Ovary (tissue), 10 donors: ENCODE measurements at places on chromosomes 5 and 9.

- no peak for DNase-seq
Measured at GRCh38 chr5:77295863-77296378, 85.4 kb downstream of the PDE8B start.

- DNase-seq = no peak
Measured at GRCh38 chr9:32565967-32566366, 7.0 kb downstream of the NDUFB6 start.

DNA sequence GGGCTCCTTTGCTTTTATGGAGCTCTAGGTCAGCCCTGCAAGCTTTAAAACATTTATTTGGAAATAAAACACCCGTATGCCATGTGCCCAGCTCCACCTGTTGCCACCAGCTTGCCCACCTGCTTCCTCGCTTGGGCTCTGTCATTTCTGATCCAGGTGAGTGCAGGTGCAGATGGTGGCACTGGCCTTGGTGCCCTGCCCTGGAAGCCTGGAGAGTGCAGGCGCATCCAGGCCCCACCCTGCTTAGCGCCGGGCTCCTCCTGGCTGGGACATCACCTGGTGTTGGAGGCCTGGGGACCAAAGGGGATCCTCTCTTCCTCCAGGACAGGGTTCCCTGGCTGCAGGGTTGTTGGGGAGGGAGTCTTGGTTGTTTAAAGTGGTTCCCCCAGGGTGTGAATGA lies 35.8 kb downstream of the WNK2 start:
- no peak for DNase-seq

GRCh38 chr9:117549444-117549843 lies 134.6 kb upstream of the ASTN2 start:
- DNase-seq = no peak

DNA sequence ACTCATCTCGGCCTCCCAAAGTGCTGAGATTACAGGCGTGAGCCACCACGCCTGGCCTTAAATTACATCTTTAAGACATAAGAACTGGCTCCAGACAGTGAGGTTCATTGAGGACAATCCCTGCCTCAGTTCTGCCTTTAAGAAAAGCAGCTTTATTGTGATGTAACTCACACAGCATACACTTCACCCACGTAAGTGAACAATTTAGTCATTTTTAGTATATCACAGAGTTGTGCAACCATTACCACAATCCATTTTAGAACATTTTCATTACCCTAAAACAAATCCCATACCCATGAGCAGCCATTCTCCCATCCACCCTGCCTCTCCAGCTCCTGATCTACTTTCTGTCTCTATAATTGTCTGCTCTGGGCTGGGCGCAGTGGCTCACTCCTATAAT lies 24.0 kb upstream of the LTC4S start:
- DNase-seq = no peak

DNA sequence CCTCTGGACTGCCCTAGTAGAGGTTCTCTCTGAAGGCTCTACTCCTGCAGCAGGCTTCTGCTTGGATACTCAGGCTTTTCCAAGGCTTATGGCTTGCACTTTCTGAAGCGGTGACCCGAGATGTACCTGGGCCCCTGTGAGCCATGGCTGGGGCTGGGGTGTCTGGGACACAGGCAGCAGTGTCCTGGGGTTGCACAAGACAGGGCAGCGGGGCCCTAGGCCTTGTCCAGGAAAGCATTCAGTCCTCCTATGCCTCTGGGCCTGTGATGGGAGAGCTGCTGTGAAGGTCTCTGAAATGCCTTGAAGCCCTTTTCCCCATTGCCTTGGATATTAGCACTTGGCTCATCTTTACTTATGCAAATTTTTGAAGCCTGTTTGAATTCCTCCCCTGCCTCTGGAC lies 192.2 kb downstream of the YTHDC2 start:
- no peak for DNase-seq

- DNase-seq = no peak
Measured at GRCh38 chr5:122727112-122727541, 47.8 kb upstream of the SNX2 start.

DNA sequence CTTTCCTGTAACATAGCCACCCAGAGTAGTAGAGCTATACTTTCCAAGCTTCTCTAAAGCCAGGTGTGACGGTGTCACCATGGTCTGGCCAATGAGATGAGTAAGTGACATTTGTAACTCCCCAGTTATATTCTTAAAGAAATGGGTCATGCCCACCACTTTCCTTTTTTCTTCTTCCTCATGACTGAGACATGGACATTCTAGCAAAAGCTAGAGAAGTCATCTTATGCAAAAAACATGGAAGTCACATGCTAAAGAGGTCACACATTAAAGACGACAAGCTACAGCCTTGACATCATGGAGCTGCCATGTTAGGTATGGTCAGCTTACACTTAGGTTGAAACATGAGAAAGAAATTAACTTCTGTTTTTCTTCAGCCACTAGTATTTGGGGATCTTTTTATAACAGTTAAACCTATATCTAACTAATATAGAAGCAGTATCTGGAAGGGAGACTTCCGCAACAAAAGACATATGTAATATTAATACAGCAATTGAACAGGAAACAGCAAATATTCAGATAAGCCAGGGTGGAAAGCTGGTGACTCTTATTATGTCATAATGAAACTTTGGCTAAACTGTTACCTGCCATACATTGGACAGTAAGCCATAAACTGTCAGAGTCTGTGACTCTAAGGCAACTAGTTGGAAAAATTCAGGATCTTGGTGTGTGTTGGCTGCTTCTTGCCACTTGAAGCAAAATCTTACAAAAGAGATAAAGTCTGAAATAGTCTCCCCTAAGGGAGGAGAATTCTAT lies 54.7 kb upstream of the SNX2 start:
- DNase-seq = no peak

DNA sequence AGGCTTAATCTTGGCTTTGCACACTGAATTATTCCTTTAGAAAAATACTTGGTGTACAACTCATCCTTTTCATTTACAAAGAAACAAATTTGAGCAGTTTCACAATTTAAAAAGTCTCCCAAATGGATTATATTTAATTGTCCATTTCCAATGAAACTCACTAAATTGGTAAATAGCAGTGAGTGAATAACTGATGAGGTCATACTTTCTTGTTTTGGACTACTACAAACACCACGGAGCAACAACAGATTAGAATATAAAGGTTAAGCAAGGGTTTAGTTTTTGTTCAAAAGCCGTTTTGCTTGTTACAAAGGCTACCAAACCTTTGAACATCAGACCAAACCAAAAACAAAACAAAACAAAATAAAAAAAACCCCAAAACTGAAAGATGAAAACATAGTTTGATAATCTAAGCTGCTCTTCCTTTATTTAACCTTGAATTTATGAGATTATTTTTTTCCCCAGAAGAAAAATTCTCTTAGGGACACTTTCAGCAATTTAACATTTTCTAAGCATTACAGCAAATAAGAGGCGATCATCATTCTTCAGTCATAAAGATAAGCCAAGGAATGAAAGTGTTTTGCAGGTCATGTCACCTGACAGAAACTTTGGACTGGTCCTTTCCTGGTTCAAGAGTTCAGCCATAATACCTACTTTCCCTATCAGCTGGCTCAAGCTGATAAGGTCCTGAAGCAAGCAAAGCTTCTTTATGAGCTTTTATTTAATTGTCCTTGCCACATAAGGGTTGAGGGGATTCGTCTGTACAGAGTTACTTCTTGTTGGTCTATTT lies 99.7 kb upstream of the CDKN2B start:
- DNase-seq = no peak

GRCh38 chr5:133665571-133665970 lies 53.2 kb upstream of the FSTL4 start:
- no peak for DNase-seq
